Activated CD8-positive, alpha-beta memory T cell treated with anti-CD3 and anti-CD28 coated beads for 1 hour (primary cell): ENCODE measurements at places on chromosomes 6 and 20.
A peak's percentile ranks its signal among the peaks of the same experiment; 100 is the strongest.

- DNase-seq = no peak
Observed at GRCh38 chr6:8783191-8783590, 347.8 kb upstream of the SLC35B3 start.

DNA sequence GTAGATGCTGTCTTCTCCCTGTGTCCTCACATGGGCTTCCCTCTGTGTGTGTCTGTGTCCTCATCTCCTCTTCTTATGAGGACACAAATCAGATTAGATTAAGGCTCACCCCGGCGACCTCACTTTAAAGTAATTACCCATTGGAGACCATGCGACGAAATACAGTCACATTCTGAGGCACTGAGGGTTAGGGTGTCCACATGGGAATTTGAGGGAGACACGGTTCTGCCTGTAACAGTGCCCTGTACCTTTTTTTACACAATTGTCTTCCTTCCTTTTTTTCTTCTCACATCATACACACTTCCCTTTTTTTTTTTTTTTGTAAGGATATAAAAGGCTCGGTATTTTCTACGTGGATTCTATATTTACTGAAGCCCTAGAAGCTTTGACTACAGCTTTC lies 48.9 kb downstream of the DEK start:
- DNase-seq = no peak

- no peak for DNase-seq
Observed at GRCh38 chr6:106118835-106119431, 32.8 kb downstream of the PRDM1 start.

DNA sequence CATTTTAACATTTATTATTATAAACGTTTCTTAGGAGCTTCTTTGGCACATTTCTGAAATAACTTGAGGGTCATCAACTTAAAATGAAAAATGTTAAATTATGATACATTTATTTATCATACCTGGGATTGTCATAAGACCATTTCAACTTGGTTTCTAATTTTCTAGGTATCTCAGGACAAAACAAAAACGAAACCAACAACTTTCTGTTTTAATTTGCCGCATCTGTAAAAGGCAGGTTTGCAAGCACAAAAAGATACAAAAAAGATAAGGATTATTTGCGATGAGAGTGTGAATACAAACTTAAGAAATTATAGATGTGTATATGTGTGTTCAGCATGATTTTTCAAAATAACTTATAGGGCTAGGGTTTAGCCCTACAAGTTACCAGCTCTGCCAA lies 395.0 kb upstream of the RUNX2 start:
- no peak for DNase-seq

GRCh38 chr6:65231616-65232015 lies 475.4 kb downstream of the EYS start:
- no peak for DNase-seq

- DNase-seq = no peak
Observed at GRCh38 chr20:11101243-11101642, 427.4 kb upstream of the JAG1 start.

- no peak for DNase-seq
Observed at GRCh38 chr20:53718142-53719021, 124.7 kb upstream of the ZNF217 start.

DNA sequence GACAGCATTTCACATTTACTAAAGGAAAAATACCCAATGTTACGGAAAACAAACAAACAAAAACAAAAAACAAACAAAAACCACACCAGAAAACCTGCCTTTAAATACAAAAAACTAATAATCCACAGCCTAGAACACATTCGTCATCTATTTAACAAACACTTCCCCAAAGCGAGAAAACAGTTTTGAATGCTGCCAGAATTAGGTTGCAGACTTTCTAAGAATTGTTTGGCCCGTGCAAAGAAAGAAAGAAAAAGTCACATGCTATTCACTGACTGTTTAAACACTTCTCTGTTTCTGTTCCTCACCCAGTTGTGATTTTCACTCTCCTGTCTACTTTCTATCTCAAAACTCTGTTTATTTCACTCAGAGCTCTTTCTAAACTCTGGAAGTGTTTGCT lies 52.5 kb downstream of the BCAS1 start:
- no peak for DNase-seq

DNA sequence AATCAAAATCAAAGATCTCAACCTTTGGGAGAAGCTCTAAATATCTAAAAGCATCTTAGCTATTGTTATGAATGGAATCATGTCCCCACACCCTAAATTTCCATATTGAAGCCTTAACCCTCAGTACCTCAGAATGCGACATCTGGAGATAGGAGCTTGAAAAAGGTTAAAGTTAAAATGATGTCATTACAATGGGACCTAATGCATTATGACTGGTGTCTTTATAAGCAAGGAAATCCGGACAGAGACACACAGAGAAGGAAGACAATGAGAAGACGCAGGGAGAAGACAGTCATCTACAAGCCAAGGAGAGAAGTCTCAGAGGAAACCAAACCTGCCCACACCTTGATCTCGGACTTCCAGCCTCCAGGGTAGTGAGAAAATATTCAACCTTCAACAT lies 46.1 kb downstream of the KIF13A start:
- no peak for DNase-seq

DNA sequence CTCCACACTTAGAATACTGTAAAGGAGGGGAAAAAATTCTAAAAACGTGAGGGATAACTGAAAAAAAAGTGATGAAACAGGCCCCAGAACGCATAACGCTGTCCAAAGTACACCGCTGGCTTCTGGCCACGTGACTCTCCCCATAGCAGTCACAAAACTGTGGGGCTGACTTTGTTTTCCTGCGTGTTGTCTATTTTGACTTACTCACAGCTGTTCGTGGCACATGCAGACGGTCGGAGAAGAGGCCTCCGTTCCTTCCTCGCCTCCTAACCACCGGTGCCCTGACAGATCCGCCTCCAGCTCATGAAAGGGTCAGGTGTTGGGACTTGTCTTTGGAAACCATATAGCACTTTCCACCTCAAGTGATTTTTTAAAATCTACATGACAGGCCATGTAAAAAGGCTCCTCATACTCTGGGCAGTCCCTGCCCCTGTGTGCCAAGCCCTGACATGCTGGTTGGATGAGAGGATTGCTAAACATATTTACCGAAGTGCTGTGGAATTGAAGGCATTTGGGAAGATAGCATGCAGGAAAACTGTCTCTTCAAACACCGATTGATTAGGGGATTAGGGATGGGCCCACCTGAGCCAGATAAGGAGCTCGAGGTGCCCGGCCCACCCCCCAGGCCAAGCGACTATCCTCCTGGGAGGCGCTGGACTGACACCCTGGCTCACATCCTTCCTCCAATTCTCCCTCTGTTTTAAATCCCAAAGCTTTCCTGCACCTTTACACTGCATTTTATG lies 54.8 kb downstream of the DACT2 start:
- DNase-seq = no peak

DNA sequence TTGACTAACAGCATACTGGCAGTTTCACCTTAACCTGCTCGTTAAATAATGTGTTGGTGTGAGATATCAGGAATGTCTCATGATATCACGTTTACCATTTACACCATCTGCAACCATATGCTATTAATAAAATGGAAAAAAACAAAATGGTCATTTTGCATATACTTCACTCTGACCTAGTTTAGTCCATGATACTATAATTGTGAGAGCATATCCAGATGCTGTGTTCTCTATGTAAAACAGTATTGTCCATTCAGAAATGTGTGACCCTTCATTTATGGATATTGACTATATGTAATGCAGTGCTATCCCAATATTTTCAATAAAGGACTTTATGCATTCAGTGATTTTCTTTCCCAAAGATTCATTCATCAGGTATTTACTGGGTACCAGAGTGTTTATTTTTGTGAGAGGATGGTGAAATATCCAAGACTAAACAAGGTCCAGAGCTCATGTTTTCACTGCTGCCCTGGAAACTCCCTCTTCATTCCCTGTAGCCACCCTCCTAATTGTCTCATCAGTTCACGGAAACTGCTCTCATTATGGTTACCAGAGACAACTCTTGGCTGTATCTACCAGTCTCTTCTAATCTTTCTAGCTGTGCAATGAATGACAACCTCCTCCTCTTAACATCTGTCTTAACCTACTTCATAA lies 25.7 kb upstream of the HINT3 start:
- DNase-seq = no peak

GRCh38 chr20:821046-821730 lies 12.3 kb upstream of the FAM110A start:
- no peak for DNase-seq

DNA sequence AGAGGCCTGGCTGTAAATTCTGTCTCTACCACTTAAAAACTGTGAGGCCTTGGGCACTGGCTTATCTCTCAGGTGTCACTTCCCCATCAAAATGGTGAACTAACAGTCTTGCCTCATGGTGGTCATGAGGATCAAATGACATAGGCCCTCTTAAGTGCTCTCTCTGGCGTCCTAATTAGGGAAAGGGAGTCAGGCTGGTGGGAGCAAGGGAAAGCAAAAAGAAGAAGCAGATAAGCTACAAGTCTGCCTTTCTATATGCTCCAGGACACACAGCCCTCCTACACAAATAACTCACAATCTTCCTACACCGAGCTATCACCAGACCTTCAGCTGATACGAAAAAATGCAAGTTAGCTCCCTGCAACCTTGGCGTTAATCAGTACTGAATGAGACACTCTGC lies 19.5 kb upstream of the SLC22A16 start:
- DNase-seq = no peak

DNA sequence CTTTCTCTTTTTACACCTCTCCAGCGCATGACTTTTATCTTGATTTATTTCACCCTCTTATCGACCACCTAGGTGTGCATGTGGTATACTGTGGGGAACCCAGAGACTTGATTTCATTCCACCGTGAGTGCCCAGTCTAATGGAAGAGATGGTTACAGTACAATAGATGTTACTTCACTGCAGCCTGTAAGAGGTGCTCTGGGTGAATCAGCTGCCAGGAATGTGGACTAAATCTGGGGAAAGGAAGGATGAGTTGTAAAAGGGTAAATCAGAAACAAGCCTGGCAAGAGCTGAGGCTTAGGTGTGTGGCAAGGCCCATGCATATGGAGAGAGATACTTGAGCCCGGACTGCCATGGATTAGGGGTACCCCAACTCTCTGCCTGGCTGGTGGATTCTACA lies 7.4 kb downstream of the STK35 start:
- no peak for DNase-seq

DNA sequence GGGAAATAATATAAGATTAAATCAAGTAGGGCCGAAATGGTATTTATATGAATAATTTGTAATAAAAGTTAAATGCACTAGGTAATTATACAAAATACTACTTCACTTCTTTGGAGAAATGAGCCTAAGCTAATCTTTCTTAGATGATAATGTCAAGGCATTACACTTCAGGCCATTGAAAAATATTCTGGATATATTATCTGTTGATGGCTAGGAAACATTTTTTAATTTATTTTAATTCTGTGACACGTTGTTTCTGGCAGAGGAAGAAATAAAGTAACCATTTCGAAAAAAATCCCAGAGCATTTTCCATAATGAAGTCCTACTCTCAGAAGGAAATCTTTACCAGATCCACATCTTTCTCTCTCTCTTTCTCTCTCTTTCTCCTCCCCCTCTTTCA lies 133.9 kb downstream of the MMUT start:
- DNase-seq = no peak

DNA sequence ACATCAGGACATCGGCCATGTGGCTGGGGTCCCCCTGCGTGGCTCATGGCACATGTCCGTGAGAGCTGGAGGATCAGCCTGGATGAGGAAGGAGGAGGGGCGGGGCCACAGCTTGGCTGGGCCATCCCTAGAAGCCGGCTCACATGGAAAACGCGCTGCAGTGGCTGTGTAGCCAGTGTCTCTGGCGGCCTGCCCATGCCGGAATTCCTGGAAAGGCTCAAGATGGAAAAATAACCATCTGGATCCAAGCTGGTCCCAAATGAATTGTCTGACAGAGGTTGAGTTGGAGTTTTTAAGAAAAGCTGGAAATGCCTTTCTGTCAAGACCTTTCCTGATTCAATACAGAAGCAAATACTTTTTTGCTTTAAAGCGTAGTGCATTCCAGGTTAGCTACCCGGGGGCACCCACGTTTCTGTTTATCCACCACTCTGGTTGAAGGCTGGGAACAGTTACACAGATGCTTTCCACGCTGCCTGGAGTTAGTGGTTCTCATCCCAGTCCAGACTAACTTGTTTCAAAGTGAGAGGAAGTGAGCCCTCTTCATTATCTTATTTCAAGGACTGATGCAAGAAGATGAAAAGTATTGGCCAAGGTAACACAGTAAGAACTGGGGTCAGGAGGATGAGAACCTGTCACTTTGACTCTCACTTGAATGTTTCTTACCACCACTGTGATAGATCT lies 99.0 kb downstream of the GMPR start:
- no peak for DNase-seq

- DNase-seq = no peak
Observed at GRCh38 chr6:79656134-79656533, 25.0 kb downstream of the SH3BGRL2 start.

- no peak for DNase-seq
Observed at GRCh38 chr6:26599591-26599990, 2.8 kb downstream of the ABT1 start.

DNA sequence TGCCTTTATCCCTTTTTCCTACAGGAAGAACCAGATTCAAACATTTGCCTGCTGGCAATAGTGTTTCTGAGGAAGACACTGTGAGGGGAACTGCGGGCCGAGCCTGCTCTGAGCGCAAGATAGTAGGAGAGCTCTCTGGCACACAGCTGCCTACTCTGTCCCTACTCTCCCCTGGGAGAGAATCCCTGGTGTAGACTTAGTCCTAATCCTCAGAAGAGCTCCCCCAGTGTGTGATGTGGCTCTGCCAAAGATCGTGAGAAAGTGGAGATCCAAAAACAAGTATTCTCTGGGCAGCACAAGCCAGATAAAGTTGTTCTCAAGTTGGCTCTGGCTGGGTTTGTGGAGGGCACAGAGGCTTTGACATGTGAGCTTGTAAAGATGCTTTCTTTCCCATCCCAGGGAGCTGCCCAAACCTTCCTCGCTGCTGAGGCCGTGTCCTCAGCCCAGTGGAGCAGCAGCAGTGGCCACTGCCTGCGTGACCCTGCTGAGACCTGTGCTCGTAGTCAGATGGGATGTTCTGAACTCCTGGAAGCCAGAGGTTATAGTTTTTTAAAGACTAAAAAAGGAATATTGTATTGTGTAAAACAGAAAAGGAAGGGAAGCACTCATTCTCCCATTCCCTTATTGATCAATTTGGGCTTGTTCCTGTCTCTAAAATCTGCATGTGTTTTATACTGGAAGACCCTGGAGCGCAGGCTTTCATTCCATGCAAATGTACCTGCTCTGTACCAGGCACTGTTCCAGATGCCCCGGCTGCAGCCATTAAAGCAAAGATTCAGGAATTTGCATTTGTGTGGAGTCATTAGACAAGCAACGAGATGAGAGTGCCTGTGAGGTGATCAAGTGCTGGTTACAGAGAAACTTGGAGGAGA lies 30.7 kb downstream of the PNLDC1 start:
- no peak for DNase-seq

DNA sequence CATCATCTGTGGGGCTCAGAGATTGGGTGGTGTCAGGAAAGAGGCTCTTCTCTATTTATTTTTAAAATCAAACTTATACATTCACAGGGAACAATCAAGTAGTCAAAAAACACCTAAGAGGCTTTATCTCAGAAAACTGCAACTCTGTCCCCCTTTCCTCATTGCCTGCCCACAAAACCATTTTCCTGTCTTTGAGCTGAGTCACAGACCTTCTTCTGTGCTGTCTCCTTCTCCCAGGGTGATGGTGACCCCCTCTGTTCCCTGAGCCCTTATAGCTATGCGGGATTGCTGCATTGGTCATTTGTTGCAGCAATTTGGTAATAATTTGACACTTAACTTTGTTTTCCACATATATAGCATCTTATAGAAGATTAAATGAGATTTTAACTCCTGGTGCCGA lies 195.2 kb upstream of the PROKR2 start:
- DNase-seq = no peak

- peak; percentile 12 for DNase-seq
Observed at GRCh38 chr20:17610566-17611289, 40.9 kb downstream of the DSTN start.

- no peak for DNase-seq
Observed at GRCh38 chr6:47603227-47603626, 95.2 kb upstream of the ADGRF4 start.
